ENCODE measurements at places on chromosomes 6 and 20. TPM values are rescaled to one million over a fixed set of nuclear protein-coding genes. Genes with fewer than 3 reads are reported as not detected.

GRCh38 chr6:3635482-3635881 lies 116.0 kb downstream of the PXDC1 start:
- no peak for DNase-seq

GRCh38 chr6:101453221-101453620 lies 59.7 kb downstream of the GRIK2 start:
- DNase-seq, result no peak

PROCR gene
- total RNA-seq, result 2.3 TPM

BIRC7 gene
- not detected for total RNA-seq

DNA sequence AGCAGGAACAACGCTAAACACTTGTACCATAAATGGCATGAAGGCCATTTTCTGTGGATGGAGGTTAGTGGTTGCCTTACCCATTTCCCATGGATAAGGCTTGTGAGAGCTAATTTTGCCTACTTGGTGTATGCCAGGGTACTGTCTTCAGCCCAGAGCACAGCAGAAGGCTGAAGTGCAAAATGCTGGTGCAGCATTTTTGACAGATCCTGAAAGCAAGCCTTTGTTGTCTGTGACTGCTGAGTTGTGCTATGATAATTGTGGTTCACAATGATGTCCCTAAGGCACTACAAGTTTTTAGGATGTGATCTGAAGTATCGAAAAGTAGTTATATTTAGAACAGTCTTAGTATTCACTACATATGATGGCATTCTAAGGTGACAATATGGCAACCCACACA lies 14.7 kb upstream of the HMGN3 start:
- DNase-seq, result no peak

DNA sequence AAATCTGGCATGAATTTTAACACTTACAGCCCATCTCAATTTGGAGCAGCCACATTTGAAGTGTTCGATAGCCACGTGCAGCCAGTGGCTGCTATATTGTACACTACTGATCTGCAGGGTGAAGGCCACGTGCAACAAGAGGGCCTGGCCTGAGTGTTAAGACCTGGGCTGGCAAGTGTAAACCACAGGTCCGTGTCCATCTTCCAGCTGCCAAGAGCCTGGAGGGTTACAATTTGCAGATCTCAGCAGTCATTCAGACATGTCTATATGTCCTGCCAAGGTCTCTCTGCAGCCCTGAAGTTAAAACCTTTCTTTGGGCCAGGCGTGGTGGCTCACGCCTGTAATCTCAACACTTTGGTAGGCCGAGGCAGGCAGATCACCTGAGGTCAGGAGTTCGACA lies 14.1 kb downstream of the SGK2 start:
- no peak for DNase-seq

GRCh38 chr6:9511157-9511556 lies 903.7 kb downstream of the TFAP2A start:
- DNase-seq, result no peak

DNA sequence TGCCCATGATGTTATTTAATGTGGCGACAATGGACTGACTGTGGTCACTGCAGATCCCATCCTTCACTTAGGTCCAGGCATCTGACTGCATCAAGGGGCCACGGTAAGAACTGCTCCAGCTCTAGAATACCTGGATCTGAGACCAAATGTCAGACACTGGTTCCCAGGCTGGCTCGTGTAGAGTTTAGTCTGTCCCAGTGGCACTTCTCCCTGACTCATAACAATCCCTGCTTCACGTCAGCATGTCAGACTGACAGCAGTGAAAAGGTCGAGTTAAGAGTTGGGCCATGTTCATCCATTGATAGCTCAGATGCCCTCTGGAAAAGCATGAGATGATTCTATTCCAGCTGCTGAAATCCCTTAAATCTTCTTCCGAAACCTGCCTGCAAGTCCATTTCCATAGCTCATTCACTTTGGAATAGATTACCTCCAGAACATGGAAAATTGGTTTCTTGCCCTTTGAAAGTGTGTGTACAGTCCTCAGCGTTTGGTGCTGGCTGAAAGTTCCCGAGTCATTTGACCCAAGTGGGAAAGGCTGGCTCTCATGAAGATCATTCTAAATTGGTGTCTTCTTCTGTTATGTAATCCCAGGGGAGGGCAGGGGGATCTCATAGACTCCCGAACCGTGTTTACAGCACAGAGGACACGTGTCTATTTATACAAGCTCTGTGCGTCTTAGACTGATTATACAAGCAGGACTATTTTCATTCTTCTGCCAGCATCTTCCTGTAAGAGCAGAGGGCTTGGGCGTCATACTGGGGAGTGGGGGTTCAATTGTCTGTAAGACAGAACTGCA lies 160.8 kb downstream of the ZDHHC14 start:
- DNase-seq, result no peak

SYNDIG1 gene
- total RNA-seq, result not detected

DNA sequence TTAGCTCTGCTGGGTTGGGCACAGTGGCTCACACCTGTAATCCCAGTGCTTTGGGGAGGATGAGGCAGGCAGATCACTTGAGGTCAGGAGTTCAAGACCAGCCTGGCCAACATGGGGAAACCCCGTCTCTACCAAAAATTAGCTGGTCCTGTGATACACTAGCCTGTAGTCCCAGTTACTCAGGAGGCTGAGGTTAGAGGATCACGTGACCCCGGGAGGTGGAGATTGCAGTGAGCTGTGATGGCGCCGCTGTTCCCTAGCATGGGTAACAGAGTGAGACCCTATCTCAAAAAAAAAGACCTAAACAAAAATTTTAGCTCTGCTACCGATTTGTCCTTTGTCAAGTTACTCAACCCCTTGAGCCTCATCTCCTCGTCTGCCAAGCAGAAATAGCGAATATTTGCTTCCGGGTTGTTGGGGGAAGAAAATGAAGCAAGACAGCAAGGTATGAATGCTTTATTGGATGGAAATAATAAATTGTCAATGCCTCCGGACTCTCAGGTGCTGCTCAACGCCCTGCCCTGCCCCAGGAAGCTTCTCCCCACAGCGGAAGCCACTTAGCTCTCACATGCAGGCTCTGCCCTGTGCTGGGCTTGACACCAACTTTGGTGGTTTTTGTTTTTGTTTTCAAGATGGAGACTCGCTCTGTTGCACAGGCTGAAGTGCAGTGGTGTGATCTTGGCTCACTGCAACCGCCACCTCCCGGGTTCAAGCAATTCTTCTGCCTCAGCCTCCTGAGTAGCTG lies 24.9 kb upstream of the ITCH start:
- DNase-seq, result no peak

DNA sequence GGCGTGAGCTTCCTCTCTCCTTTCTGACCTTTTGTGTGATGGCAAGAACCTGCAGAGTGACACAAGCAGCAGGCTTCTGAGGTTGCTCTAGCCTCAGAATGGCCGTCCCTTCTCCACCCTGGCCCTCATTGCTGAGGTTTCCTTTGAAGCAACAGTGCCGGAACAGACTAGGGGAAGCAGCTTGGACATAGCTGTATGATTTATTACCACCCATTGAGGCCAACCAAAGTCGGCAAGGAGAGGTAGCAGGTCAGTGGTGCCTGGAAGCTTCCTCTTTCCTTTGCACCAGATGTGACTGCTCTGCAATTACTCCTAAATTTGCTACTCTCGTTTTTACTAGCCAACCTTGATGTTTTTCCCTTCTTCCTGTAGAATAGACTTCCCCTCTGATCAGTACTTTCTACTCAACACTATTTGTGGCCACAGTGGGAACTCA lies 31.4 kb downstream of the PTPN1 start:
- no peak for DNase-seq

IRF4 gene
- 809 TPM for total RNA-seq

C20orf202 gene
- total RNA-seq, result 0.19 TPM

GRCh38 chr6:112330071-112330878 lies 16.9 kb upstream of the RFPL4B start:
- DNase-seq, result no peak

STMND1 gene
- total RNA-seq, result not detected
